GM03348 (cell line): ENCODE measurements at places on chromosomes 11 and 22.
A peak's percentile ranks its signal among the peaks of the same experiment; 100 is the strongest.

DNA sequence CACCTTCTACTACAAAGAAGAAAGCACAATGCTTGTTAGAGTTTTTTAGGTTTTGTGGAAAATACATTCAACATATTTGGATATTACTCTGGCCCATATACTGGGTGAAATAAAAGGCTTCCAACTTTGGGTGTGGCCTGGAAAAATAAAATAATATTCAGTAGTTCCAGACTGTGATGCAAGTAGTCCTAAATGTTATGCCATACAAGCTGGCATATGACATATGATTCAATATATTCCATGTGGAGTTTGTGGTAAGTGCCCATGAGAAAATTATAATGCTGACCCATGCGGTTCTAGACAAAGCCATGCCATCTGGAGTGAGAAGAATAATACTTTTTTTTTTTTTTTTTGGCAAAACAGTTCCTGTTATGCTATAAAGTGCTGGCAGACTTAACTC, 683.3 kb downstream of the LUZP2 start:
- no peak for DNase-seq

DNA sequence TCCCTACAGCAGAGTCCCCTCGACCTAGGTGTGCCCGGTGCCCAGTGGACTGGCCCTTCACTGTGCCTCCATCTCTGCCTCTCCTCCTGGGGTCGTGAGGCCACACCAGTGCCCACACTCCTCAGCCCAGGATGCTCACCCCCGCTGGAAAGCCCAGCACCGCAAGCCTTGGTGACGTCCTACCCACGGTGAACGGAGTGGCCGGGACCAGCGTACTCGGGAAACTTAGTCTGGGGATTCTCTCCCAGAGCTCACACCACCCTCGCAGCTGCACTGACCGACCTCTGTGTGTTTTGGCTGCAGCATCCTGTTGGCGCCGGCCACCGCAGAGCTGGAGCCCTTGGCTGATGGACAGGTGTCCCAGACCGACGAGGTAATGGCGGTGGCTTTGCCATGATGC, 35.5 kb upstream of the KRTAP5-7 start:
- no peak for DNase-seq

DNA sequence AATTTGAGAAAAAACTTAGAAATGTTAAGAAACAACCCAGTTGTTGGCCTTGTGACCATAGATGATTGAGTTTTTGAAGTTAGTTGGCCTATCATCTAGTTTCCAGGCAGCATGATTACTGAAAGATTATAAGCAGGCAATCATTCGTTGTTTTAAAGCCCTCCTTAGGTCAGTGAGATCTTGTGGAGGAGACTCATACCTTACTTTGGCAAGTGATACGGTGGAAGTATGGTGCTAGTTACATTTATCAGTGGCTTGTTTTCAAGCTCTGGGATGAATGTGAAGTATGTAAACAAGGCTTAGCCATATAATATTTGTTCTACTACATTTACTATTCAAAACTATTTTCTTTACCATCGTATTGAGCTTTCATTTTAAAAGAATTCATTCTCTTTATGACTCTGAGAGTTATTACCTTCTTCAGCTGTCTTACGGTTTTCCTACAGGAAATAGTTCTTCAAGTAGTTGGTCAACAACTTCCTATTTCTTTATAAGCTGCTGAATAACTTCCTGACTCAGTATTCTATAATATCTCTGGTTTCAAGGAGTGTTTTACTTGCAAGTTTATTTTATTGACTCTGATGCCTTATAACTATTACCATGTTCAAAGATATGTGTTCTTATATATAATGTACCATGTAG, 7.3 kb downstream of the YAP1 start:
- DNase-seq: peak; percentile 20

DNA sequence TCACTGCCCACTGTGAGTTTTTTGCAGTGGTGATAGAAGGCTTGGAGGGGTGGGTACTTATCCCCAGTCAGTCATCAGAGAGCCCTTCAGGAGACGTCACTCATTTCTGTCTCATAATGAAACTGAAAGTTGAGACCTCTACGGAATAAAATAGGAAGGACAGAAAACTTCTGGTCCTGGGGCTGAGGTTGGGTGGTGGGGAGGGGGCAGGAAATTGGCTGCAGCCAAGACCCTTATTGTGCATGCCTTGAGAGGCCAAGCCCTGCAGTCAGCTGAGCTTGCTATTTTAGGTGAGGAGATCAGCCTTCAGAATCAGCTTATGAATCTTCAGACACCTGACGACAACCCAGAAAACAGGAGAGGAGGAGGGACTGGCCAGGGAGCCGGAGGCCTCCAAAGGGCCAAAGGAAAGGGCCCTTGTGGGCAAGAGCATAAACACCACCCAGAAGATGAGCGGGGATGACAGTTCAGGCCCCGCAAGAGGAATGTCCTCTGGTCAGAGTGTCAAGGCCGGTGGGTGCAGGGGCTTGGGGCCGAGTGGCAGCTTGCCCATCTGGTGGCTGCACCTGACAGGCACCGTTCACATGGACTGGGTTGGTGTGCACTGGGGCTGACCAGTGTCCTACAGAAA, 17.9 kb upstream of the ADA2 start:
- no peak for DNase-seq

- DNase-seq: peak; percentile 39
Observed at GRCh38 chr11:101127197-101127698, 2.4 kb downstream of the PGR start.

- no peak for DNase-seq
Observed at GRCh38 chr11:488062-488461, 19.0 kb downstream of the RNH1 start.

DNA sequence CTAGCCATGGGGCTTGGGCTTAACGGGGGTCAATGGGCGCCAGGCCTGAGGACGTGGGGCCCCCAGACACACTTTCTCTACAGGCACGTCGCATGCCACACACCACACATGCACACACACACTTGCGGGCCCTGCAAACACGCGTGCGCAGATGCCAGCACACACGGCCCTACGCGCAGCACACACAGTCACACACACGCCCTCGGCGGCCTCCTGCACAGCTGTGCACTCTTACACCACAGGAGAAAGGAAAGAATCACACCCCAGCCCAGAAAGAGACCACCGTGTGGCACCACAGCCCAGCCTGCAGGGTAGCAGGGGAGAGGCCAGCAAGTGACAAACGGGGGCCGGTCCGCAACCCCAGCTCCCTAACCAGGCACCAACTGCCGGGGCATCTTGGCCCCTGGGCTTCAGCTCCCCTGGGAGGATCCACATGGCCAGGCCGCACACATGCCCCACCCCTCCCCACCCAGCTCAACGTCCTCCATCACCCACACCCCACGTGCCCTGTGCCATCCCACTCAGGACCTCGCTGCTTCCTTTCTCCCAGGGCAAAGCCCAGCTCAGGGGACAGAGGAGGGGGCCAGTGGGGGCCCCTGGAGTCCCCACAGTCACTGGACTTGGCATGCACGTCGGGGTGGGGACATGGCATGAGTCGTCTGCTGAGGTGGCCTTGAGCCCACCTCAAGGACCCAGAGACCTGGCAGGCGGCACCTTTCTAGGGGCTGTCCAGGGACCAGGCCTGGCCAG, 26.3 kb upstream of the TH start:
- no peak for DNase-seq

GRCh38 chr11:118138839-118139420, 13.7 kb downstream of the SCN4B start:
- no peak for DNase-seq

- DNase-seq: no peak
Observed at GRCh38 chr11:3002351-3002861, 10.3 kb upstream of the NAP1L4 start.

GRCh38 chr11:127588431-127588830, 587.9 kb upstream of the KIRREL3 start:
- DNase-seq: no peak

DNA sequence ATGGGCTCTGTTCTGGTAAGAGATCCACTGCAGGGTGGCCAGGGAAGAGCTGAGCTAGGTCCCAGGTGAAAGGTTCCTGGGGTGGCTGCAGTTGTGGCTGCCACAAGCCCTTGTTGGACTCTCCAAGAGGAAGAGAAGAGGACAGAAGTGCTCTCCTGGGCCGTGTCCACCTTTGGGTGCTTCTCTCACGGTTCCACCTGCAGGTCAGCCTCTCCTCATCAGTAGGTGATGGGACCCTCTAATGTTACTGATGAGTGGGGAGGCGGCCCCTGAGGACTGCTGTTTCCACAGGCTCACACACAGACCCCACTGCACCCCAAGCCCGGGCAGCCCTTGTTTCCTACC, 804.9 kb downstream of the BRD1 start:
- DNase-seq: no peak

DNA sequence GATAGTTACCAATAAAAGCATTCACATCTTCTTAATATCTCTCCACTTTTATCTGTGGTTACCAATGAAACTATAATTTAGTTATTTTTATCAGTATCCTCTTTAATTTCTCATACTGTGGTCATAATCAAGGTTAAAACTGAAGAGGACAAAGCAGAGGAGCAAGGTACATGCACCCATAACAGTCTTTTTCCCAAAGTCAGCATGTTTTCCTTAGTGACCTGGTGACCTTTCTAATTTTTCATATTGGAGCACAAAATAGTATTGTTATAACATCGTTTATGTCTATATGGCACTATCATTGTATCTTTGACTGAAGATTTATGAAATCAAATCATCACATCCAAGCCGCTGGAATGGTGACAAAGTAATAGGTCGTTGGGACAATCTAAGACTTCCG, 51.5 kb upstream of the CHORDC1 start:
- DNase-seq: no peak

GRCh38 chr22:17098379-17098819, 13.6 kb downstream of the IL17RA start:
- DNase-seq: no peak

- DNase-seq: no peak
Observed at GRCh38 chr11:8066911-8067455, 14.0 kb upstream of the TUB start.

DNA sequence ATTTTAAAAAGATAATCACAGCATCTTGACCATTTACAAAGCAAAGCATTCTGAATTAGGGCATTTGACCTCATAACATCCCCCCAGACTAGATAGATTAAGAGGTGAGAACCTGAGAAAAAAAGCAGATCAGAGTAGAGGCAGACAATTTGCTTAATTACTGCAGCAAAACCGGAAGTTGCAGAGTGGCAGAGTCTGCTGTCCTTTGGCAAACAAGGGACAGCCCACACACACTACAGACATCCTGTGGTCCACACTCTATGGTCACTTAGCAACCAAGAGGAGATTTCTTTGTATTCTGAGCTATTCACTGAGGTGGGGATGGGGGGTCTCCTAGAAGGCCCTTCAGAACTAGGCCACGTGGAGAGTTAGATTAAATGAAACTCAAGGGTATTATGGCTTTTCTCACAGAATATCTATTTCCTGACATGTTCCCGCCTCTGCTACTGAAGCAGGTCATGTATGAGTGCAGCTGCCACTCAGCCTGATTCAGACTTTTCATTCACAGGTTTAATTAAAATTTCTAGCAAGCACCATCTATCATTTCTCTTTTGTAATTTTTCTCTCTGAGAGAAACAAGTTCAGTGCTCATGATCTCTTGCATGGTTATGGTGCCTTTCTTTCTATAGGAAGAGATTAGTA, 48.5 kb downstream of the SVIP start:
- no peak for DNase-seq

DNA sequence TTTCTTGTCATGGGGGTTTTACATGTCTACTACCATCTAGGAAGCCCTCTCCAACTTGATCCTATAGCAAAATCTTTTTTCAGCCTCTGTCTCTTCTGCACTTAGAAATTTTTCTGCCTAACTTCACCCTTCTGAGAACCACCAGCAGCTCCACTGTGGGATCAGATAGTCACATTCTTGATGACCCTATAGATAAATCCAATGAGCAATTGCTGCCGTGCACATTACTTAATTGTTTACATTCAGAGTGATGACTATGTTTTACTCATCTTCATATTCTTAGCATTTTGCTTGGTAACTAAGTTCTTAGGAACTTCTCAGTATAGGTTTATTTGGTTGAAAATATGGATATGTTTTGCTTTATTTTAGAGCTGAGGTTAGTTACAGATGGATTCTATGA, 12.4 kb upstream of the ETS1 start:
- DNase-seq: no peak

GRCh38 chr11:75422248-75423231, 10.5 kb downstream of the KLHL35 start:
- DNase-seq: no peak

GRCh38 chr11:16759857-16760508, 21.5 kb downstream of the C11orf58 start:
- DNase-seq: no peak

DNA sequence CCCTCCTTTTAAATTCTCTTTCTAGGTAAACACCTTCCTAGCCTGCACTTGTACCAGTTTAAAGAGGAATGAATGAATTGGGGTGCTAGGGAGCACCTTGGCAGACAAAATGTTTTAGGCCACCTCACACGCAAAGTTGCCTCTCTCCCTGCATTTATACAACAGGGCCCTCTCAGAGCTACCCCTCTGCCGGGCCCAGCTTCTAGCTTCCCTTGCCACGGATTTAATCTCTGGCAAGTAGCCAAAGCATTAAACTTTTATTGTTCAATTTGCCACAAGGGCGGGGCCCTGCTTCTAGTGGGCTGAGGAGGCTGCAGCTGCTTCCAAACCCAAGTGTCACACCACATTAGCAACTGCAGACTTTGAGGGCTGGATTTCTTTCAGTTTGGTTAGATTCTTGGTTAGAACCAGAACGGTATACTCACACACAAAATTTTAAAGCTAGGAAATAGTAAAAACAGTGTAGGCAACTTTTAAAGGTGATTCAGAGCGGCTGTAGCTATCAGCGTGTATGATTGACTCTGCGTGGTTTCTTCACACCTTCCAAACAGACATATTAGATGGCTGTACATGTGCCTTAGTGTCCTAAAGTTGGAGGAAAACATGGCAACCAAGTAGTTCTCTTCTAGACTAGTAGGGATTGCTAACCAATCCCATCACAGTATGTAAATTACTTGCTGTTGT, 6.5 kb downstream of the KREMEN1 start:
- DNase-seq: peak; percentile 16

DNA sequence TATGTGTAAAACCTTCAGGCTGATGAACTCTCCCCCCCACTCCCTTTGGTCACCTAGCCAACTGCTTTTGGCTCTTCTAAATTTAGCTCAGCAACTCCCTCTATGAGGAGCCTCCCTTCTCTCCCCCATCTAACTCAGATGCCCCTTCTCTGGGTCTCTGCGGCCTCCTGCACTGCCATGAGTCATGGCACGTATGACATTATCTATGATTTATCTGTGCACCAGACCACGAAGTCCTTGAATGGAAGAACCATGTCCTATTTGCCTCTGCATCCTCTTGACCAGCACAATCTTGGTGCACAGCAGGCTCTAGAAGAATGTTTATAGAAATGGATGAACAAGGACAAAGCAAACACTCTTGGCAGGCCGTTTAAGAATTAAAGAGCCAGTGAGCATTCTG, 46.0 kb downstream of the RPL27A start:
- no peak for DNase-seq
